Central memory CD8-positive, alpha-beta T cell (primary cell): ENCODE measurements at places on chromosomes 2 and 18.

- DNase-seq, result no peak
These were observed 1152.9 kb downstream of the RPIA start for GRCh38 chr2:89844221-89844943.

DNA sequence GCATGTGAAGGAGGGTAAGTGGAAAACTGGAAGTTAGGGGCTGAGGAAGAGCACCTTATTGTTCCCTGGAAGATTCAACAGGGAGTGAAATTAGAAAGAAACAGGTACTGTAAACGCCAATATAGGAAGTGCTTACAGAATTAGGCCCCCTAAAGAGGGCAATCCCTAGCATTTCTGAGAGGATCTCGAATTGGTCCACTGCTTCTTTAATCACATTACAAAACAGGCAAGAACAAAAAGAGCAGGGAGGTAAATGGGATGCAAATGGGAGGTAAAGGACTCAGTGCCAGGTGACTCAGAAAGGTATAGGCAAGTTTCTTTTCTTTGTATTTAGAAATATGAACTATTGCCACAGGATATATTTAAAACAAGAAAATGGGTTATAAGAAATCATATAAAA, 116.4 kb upstream of the FANCL start:
- DNase-seq, result no peak

- no peak for DNase-seq
These were observed 126.6 kb upstream of the KYNU start for GRCh38 chr2:142750858-142751257.

DNA sequence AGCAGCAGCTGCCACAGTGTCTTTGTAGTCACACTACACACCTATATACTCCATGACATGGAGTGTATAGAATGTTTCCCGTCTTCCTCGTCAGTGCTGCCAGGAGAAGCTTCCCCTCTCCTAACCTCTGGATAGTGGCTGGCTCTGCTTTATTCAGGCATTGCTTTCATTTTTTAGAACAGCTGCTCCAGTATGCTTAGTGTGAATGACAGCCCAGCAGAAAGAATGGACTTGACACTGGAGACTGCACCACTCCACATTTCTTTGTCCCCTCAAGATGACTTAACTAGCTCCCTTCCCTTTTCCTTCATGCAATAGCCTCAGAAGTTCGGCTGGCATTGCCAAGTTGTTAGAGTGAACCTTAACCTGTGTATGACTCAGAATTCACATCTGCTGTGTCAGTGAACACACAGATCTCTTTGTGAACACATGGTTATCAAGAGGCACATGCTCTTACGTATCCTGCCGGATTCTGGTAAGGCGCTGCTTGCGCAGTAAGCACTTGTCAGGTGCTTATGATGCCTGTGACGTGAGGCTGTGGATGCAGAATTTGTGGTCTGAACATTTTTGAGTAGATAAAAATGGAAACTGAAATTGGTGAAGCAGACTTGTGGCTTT, 73.9 kb downstream of the NEDD4L start:
- DNase-seq, result no peak

DNA sequence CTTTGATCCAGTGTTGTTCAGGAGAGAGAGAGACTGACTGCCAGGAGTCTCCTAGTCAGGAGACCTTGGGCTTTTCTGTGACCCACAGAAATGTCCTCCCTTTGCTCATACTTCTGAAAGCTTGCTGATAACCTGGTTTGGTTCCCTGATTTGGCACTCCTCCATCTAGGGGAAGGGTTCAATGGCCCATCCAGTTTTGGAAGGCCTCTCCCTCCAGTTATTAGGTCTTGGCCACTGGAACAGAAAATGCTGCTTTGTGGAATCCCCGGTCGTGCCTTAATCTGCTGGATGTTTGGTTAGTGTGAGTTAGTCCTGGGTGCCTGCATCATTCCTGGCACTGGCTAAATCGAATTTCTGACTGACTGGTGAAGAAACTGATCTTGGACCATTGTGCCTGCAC, 35.7 kb downstream of the KDM3A start:
- no peak for DNase-seq

DNA sequence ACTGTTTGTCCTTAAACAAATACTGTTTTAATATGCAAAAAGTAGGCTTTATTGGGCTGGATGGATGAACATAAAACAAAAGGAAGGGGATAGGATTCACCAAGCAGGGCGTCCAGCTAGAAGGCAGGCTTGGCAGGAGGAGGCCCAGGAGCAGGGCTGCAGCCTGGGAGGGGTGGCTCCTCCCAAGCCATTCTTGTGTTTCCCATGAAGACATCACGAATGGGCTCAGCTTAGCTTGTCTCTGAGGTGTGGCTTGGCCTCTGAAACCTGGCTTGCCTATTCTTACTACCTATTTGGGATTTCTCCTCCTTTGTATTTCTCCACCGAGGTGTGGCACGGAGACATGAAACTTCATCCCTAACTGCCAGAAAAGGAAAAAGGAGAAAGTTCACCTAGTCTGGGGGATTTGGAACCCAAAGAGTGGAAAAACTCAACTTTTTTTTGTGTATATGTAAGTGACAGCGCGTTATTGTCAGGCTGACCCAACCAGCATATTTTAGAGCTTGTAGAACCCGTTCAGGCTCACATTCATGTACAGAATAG, 481.9 kb upstream of the SPRED2 start:
- no peak for DNase-seq
